ENCODE measurements at places on chromosomes 16 and 17.
A peak's percentile ranks its signal among the peaks of the same experiment; 100 is the strongest.

DNA sequence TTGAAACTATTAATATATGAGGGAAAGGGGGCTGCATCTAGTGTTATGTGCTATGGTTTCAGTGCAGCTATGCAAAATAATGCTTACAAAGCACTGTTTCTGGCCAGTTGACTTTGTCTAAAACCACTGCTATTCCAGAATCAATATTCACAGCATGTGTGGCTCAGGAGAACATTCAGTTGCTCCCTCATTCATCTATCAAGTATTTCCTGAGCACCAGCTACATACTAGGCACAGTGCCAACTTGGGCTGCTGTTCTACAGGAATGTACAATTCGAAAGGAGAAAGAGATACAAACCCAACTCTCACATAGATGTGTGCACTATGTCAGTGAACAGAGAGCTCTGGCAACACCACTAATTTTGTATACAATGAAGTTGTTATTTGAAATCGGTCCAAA, 183.0 kb downstream of the PHKB start:
- peak; percentile 92 for DNase-seq

DNA sequence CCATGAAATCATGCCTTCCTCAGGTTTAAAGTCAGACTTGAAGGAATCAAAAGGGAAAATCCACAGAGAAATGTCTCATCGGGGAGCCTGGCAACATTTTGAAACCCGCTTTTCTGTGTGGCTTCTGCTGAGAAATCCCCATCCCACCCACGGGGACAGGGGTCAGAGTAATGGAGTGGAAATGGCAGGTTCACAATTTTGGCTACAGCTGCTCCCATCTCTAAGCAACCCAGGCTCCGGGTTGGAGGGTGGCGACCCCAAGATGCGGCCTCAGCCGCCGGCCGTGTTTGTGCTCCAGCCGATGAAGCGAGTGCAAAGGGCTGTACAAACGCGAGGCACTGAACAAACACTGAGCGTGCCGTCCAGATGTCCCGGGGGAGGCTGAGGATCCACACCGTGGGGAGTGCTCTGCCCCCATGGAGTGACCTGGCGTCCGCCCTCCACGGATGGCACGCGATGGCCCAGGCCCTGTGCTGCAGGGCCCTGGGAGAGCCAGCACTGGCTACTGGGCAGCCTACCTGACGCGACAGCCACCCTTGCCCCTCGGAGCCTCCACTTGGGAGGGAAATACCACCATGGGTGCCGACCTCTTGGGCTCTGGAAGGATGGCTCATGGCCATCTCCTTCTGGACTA, 22.2 kb downstream of the SLC43A2 start:
- no peak for DNase-seq

GRCh38 chr17:7419819-7420610, at the start of gene SPEM1:
TSS of gene SPEM1 (plus strand) at chr17:7420324. CDS start at chr17:7420385, 61 bp downstream.
- DNase-seq, result no peak

- no peak for DNase-seq
These were observed 33.2 kb downstream of the MAP2K6 start for GRCh38 chr17:69447726-69448125.

DNA sequence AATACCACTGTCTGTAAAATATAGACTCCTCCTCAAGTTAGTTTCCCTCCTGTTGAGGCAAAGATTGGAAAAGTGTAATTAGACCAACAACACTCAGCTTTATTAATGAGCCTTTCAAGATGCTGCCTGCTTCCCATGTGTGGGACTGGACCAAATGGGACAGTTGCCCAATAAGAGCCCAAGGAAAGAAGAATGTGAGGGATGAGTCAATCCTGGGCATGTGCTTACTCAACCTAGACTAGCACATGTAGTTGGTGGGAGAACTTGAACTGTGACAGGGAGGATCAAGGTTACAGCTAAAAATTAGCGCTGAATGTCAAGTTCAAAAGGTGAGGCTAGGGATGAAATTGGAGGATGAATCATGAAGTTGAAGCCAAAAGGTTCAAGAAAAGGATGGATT, 435.5 kb downstream of the CA10 start:
- DNase-seq, result no peak

DNA sequence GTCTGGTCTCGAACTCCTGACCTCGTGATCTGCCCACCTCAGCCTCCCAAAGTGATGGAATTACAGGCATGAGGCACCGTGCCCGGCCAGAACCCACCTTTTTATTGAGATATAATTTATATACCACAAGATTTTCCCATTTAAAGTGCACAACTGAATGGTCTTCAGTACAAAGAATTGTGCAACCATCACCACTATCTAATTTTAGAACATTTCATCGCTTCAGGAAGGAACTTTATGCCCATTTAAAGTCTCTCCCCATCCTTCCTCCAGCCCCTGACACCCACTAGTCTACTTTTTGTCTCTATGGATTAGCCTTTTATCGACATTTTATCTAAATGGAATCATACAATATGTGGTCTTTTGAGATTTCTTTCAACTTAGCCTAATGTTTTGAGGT, 25.4 kb upstream of the HELZ start:
- DNase-seq, result no peak

- DNase-seq, result no peak
These were observed 17.5 kb upstream of the CMTM4 start for GRCh38 chr16:66714062-66714461.
